ENCODE measurements at places on chromosomes 12 and 14.

GRCh38 chr14:76253111-76253510 is 101.4 kb downstream of the GPATCH2L start:
- no peak for DNase-seq

DNA sequence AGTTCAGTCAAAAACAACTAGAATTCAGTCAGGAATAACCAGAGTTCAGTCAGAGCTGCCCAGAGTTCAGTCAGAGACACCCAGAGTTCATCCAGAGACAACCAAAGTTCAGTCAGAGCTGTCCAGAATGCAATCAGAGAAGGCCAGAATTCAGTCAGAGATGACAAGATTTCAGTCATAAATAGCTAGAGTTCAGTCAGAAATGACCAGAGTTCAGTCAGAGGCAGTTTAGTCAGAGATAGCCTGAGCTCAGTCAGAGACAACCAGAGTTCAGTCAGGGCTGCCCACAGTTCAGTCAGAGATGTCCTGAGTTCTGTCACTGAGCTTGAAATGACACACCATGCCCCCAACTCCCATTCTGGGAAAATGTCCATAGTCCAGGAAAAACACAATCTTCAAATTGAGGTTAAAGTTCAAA is 1102.8 kb downstream of the BCL11B start:
- peak; percentile 80 for DNase-seq

DNA sequence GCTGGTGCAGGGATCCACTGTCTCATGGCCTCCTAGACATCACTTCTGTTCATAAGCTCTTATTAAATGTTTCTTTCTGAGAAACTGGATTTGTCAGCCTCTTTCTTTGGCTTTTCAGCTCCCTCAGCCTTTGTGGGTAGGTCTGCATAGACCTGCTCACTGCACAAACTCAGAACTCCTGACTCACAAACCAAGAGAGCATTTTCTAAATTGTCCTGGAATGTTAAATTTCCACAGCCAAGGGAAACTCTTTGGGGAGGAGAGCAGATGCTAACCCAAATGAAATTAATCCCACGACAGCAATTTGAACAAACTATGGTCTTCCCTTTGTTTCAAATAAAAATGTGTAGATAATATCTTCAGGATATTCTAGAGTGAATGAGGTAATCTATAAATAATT is 19.5 kb upstream of the CERS5 start:
- no peak for DNase-seq

DNA sequence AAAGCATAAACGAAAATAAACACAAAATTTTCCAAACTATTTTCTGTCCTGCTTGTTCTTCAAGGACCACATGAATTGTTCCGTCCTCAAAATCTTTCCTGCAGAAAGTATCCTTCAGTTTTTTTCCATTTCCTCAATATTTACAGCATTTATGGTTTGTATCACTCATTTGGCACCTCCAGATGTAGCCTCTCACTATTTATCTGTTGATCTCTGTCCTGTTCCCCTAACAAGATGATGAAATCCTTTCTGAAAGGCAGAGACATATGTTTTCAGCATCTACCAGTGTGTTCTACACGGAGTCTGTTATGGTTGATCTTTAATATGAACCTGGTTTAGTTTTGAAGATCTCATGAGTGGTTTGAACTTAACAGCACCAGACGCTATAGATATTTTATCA is 490.2 kb downstream of the NELL2 start:
- DNase-seq: no peak

- DNase-seq: no peak
Measured at GRCh38 chr14:68223631-68224030, 404.1 kb downstream of the RAD51B start.

DNA sequence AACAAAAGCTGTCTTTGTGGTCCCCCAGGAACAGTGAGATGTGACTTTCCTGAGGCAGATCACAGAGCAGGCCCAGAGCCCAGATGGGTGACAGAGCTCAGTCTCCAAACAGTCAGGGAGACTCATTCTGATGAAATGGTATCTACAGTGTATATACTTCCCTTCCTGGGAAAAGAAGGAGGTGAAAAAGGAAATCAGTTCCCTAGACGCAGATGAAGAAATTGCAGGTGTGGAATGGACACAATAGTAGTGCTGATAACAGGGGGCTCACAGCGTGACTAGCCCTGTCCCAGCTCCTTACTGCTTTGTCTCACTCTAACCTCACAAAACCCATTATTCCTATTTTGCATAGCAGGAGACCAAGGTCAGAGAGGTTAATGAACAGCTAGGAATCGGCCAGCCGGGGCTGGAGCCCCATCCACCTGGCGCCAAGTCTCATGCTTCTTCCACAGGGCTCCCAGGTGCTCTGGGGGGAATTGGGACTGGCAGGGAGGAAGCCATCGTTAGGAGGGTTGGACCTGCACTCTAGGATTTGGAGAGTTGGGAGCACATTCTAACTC is 11.9 kb downstream of the KCNH3 start:
- no peak for DNase-seq

DNA sequence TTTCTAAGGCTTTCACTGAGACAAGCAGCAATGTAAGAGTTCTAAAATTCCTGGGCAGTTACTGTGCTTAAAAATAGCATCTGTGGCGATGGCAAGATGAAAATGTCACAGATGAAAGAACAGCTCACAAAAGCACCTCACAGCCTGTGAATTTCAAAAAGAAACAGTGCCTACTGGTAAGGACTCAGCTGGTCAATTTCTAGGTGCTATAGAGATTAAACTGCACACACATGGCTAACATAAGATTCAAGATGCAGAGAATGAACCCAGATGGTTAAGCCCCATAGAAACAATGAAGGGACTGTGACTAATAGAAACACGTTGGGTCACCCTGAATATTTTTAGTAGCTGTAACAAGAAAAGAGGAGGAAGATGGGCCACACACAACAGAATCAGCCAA is 12.0 kb upstream of the IL26 start:
- DNase-seq: no peak

- DNase-seq: no peak
Measured at GRCh38 chr14:95156161-95157047, 925 bp downstream of the DICER1 start.

DNA sequence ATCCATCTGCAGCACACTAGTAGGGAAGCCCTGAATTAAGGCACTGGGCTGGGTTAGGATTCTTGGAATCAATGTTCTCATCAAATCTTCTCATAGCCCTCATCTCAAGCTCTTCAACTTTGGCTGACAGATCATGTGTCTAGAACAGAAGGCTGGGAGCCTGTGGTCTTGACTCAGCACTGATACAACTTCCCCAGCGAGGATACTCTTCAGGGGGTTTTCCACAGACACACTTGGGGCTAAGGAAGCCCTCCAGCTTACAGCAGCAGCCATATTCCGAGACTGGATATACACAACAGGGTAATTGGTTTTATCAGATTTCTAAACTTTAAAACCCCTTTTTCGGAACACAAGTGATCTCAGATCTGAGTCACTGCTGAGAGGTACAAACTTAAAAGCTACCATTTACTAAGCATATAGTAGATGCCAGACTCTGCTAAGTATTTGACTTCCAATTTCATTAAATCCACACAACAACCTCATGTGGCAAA is 3.5 kb downstream of the FMNL3 start:
- peak; percentile 36 for DNase-seq

GRCh38 chr12:76945867-76946266 is 67.0 kb upstream of the CSRP2 start:
- no peak for DNase-seq

GRCh38 chr12:54612225-54612750 is 22.4 kb downstream of the LACRT start:
- no peak for DNase-seq

DNA sequence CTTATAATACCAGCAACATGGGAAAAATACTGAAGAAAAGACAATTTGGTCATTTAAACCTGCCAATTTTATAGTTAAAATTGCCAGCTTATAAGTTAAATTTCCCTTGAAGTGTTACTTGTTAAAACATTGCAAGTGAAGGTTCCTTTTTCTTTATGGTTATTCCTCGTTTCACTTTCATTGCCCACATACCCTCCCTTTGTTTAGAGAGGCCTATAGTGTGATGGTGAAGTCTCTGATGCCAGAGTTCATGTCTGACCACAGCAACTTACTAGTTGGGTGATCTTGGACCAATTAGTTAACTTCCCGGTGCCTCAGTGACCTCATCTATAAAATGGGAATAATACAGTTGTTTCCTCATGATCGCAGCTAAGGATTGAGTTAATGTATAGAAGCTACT is 173.5 kb downstream of the ANO6 start:
- no peak for DNase-seq

- DNase-seq: no peak
Measured at GRCh38 chr12:1448336-1448735, 146.0 kb downstream of the FBXL14 start.

DNA sequence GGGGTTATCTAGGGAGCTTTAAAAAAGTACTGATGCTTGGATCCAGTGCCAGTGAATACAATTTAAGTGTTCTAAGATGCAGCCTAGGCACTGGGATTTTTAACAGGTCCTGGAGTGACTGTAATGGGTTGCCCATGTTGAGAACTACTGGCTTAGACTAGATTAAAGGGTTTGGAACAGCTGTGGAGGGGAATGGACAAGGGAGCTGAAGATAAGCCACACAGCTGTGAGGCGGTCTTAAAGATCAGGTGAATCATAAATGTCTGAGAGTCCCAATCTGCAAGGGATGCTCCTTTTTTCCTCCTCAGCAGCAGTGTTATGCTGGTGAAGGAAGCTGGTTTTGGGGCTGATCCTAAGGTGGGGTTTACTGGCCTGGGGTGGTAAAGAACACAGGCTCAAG is 35.5 kb upstream of the FRMD6 start:
- no peak for DNase-seq

DNA sequence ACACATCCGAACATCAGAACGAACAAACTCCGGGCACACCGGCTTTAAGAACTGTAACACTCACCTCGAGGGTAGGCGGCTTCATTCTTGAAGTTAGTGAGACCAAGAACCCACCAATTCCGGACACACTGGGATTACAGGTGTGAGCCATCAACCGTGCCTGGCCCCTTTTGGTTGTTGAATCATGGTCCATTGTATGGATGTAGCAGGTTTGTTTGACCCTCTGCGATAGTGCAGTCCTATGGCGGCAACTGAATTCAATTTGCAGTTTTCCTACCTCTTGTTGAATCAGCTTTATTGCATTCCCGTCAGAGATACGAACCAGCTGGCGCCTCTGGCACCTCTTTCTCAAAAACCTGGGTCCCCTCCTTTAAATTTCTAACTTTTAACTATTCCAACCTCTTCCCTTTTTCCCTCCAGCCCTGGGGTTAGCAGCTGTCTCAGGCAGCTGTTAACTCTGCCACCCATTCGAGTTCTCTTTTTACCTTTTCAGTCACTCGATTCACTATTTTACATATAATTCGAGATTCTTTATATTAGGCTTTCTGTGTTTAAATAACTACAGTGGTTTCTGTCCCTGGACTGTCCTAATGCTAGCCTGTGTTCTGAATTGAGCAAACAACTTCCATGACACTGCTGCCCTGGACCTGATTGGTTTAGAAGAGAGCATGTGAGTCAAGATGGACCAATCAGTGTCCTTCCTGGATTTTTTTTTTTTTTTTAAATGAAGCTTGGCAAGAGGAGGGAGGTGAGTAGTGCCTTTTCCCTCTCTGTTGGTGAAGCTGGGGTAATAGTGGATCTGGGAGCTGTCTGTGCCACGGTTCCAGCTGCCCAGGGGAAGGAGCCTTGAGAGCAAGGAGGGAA is 261.5 kb downstream of the PCNX1 start:
- DNase-seq: no peak

- DNase-seq: peak; percentile 64
Measured at GRCh38 chr14:61476754-61477410, 155.5 kb downstream of the PRKCH start.

- DNase-seq: no peak
Measured at GRCh38 chr14:25215607-25216006, 165.7 kb upstream of the STXBP6 start.

- no peak for DNase-seq
Measured at GRCh38 chr12:26017484-26018211, 59.2 kb downstream of the RASSF8 start.

DNA sequence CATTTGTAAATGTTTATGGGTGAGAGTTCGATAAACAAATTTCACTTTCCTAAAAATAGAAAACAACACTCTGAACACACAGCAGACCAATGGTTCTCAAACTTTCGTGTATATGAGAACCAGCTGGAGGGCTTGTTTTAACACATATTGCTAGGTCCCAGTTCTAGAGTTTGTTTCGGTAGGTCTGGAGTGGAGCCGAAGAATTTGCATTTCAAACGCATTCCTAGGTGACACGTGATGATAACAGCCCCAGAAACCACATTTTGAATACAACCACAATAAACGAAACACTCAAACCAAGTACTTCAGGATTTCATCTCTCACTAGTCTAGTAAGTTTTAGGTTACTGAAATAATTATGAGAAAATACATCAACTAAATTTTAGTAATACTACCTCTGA is 17.1 kb downstream of the SEC23A start:
- no peak for DNase-seq
